Breast epithelium (tissue), 4 donors: ENCODE measurements at places on chromosomes 16 and 17.
A peak's percentile ranks its signal among the peaks of the same experiment; 100 is the strongest.

DNA sequence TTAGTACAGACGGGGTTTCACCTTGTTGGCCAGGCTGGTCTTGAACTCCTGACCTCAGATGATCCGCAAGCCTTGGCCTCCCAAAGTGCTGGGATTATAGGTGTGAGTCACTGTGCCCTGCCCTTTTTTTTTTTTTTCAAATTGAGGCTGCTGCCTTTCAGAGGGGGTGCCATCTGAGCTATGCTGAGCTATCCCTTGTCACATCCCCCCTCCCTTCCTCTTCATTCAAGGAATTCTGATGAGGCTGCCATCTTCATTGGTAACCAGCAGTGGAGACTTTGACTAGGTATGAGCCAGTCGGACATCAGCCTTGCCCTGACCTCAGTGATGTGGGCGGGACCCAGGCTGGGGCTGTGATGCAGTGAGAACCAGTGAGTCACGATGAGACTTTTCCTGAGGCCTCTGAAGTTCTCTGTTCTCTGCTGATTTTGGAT is 24.4 kb upstream of the GPT2 start:
- H3K4me3 ChIP-seq: no peak overlapping the region
- no peaks in the 10 kb centered on the region for H3K27me3 ChIP-seq
- no peak overlapping the region for H3K27ac ChIP-seq

GRCh38 chr17:62723842-62724241 is 84.3 kb downstream of the MARCHF10 start:
- no peaks in the 10 kb centered on the region for H3K36me3 ChIP-seq
- no peak overlapping the region for H3K27ac ChIP-seq
- H3K27me3 ChIP-seq: no peaks in the 10 kb centered on the region
- no peak overlapping the region for H3K4me3 ChIP-seq
- H3K4me1 ChIP-seq: no peaks in the 10 kb centered on the region

- H3K27me3 ChIP-seq: no peaks in the 10 kb centered on the region
- no peaks in the 10 kb centered on the region for H3K36me3 ChIP-seq
- H3K4me3 ChIP-seq: no peak overlapping the region
- DNase-seq: no peak
- peak overlapping the region; percentile 58 for H3K27ac ChIP-seq
- H3K4me1 ChIP-seq: no peaks in the 10 kb centered on the region
These were observed 30.7 kb downstream of the SLC43A2 start for GRCh38 chr17:1597861-1598342.

- peak; percentile 75 for DNase-seq
- no peaks in the 10 kb centered on the region for H3K4me1 ChIP-seq
- H3K27ac ChIP-seq: no peak overlapping the region
- no peak overlapping the region for H3K4me3 ChIP-seq
These were observed 4.9 kb upstream of the ZNF267 start for GRCh38 chr16:31868691-31869167.

DNA sequence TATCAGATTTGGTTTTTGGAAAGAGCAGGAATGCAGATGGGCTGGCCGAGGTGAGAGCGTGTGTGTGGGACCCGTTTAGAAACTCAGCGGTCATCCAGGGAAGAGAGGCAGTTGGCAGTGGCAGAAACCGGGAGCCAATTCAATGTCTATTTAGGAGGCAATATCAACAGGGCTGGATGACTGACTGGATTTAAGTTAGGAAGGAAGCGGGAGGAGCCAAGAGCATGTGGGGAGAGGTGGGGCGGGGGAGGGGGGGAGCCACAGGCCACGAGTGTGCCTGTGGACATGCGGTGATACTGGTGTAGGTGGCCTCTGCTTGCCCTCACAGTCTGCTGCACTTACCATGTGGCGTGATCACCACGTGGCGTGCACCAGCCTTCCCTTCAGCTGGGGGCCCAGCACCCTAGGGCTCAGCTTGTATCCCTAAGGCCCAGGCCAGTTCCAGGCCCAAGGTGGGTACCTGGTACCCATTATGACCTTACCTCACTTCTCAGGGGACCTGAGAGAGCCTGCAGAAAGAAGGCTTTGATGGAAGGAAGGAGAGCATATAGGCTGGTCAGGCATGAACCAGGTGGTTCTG is 10.8 kb upstream of the TPPP3 start:
- peak overlapping the region; percentile 35 for H3K4me3 ChIP-seq
- H3K4me1 ChIP-seq: peaks cover 7% of the 10 kb centered on the region
- peak overlapping the region; percentile 98 for H3K27ac ChIP-seq
- no peaks in the 10 kb centered on the region for H3K36me3 ChIP-seq
- no peaks in the 10 kb centered on the region for H3K27me3 ChIP-seq

DNA sequence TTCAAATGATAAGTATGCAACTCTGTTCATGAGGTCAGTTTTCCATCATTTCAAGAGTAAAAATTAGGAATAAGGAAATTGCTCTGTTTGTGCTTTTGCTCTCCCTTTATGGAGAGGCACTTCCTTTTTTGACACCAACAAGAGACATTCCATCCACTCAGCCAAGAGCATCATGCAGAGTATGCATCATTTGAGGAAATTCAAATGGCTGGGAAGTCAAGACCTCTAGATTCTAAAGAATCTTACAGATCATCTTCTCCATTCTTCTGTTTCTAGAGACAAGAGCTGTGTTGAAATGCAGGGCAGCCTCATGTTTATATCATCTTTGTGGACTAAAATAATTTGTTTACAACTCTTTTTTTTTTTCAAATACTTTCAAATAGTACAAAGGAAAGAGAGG is 669.4 kb downstream of the CDH11 start:
- H3K36me3 ChIP-seq: no peaks in the 10 kb centered on the region
- no peak overlapping the region for H3K4me3 ChIP-seq
- H3K4me1 ChIP-seq: no peaks in the 10 kb centered on the region
- H3K27ac ChIP-seq: no peak overlapping the region

DNA sequence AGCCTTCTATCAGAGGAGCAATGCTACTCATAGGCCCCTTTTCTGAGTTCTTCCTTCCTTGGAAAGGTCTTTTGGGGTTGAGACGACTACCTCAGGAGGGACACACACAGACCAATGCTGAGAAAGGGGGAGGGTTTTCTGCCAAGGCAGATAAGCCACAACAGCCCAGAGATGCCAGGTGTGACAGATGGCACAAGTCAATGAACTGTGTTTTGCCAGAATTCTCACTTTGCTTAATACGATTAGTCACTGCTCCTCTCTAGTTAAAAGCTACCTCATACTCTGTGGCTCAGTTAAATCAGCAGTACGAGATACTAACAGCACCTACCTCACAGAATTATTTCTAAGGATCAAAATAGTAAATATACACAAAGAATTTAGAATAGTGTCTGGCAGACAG is 8.0 kb downstream of the BRD7 start:
- no peaks in the 10 kb centered on the region for H3K36me3 ChIP-seq
- no peaks in the 10 kb centered on the region for H3K4me1 ChIP-seq
- H3K27me3 ChIP-seq: no peaks in the 10 kb centered on the region
- DNase-seq: no peak
- H3K27ac ChIP-seq: no peak overlapping the region

- no peak for DNase-seq
- no peak overlapping the region for H3K4me3 ChIP-seq
- no peaks in the 10 kb centered on the region for H3K36me3 ChIP-seq
These were observed 26.4 kb downstream of the PIGL start for GRCh38 chr17:16243385-16243784.

DNA sequence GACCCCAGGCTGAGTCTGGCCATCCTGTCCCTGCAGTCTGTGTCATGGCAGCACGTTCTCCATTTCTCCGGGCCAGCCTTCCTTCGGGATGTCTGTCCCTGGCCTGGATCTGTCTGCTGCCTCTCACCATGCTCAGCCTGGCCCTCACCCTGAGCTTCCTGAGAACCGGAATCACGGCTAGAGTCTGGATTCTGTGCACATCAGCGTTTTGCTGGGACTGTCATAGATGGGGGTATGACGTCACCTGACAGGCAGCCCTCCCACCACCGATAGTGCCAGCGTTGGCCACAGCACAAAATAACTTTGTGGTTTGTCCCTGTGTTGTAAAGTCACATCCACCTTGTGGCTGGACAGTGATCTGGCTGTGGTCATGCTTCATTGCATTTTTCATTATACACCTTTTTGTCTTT is 59.2 kb downstream of the B9D1 start:
- peak overlapping the region; percentile 53 for H3K27ac ChIP-seq
- H3K36me3 ChIP-seq: no peaks in the 10 kb centered on the region
- H3K27me3 ChIP-seq: no peaks in the 10 kb centered on the region

DNA sequence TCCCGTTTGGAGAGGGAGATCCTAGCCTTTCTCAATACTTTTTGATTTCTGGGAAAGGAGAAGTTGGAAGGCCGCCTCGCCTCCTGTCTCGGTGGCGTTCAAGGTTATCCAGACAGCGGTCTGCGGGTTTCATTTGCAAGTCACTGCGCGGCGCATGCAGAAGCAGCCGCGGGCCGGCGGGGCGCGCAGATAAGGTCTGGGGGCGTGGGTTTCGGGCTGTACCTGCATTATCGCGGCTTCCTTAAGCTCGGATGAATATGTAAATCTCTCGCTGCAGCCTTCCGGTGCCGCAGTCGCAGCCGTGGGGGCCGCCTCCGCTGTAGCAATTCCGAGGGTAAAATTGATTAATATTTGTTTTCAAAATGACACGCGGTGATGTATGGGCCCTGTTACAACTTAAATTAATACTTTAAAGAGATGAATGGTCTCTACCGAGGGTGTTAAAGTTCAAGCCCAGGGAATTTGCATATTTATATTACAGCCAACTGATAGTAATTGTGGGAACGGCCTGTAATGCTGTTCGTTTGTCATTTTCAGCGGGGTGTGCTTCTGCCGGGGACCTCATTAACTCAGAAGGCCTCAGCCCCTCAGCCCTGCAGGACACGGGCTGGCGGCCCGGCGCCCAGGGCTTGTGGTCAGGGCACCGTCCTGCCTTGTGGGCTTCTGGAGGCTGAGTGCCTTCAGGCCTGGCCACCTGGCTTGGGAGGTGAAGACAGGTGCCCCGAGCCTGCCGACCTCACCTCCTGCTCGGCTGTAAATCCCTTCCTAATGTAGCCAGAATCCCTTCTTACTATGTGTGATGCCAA is 99.4 kb downstream of the CYLD start:
- H3K27me3 ChIP-seq: no peaks in the 10 kb centered on the region
- no peaks in the 10 kb centered on the region for H3K4me1 ChIP-seq
- peak overlapping the region; percentile 40 for H3K4me3 ChIP-seq
- no peak overlapping the region for H3K27ac ChIP-seq

DNA sequence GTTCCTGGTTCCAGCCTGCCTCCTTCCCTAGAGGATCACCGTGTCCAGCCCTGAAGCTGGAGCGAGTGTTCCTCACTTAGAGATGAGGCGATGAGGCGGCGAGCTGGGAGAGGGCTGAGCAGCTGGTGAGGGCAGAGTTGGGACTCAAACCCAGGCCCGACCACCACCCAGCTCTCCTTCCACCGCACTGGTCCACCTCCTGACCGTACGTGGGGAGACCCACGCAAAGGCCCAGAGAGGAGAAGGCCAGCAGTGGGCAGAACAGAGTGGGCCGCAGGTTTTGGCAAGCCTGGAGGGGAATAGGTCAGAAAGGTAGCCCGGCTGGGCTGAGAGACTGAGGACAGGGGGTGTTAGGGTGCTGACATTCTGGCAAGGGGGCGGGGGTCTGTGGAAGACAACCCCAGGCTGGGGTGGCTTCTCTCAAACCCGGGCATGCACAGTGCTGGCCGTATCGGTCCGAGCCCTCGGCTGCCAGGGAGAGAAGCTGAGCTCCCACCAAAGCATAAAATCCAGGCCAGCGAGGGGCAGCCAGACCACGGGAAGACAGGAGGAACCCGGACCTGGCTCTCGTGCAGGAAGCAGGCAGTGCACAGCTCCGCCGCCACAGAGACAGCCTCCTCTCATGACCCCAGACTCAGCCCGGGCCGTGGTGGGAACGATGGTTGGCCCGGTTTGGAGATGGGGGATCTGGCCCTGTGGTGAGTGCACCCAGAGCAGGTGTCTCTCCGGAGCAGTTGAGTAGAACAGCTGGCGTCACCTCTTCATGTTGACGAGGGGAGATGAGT is 24.9 kb downstream of the MLYCD start:
- H3K36me3 ChIP-seq: peaks cover 3% of the 10 kb centered on the region
- H3K27me3 ChIP-seq: no peaks in the 10 kb centered on the region
- no peak overlapping the region for H3K27ac ChIP-seq
- DNase-seq: no peak

GRCh38 chr16:75579281-75579834 is 13.2 kb downstream of the GABARAPL2 start:
- no peaks in the 10 kb centered on the region for H3K36me3 ChIP-seq
- no peaks in the 10 kb centered on the region for H3K27me3 ChIP-seq
- H3K27ac ChIP-seq: no peak overlapping the region
- no peaks in the 10 kb centered on the region for H3K4me1 ChIP-seq
- no peak overlapping the region for H3K4me3 ChIP-seq
- no peak for DNase-seq

GRCh38 chr16:14427371-14427948 is 202.6 kb downstream of the PARN start:
- no peaks in the 10 kb centered on the region for H3K36me3 ChIP-seq
- no peak overlapping the region for H3K4me3 ChIP-seq
- no peak for DNase-seq
- no peaks in the 10 kb centered on the region for H3K4me1 ChIP-seq
- H3K27ac ChIP-seq: no peak overlapping the region
- no peaks in the 10 kb centered on the region for H3K27me3 ChIP-seq

DNA sequence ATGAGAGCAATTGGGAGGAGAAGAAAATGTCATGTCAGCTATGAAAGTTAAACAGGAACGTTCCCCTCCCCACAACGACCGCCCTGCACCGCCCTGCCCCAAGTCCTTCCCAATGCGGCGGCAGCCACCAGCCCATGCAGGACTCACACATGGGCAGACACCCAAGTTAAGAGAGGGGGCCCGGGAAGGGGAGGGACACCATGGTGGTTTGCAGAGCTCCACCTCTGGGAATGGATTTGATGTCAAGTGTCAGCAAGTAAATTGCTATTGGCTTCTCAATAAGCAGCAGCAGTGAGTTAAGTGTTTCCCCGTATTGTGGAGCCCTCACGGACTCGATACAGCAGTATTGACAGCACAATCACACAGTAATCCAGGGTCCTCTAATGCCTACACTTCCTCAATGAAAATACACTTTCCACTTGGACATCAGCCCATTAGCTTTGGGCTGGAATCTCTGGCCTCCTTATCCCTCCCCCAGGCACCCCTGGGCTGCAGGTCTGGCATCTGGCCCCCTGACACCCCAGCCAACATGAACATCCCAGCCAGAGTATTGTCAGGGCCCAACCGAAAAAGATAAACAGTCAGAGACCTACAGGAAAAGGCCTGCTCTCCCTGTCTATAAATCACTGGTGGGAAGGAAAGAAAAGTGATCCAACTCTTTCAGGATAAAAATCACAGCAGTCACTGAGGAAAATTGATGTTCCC is 22.6 kb downstream of the ZFHX3 start:
- H3K36me3 ChIP-seq: no peaks in the 10 kb centered on the region
- no peak overlapping the region for H3K4me3 ChIP-seq
- peak overlapping the region; percentile 49 for H3K27ac ChIP-seq
- H3K4me1 ChIP-seq: no peaks in the 10 kb centered on the region
- DNase-seq: no peak

GRCh38 chr16:89444728-89445127 is 45.6 kb downstream of the ANKRD11 start:
- DNase-seq: no peak
- H3K27ac ChIP-seq: no peak overlapping the region
- H3K27me3 ChIP-seq: no peaks in the 10 kb centered on the region
- peaks cover 5% of the 10 kb centered on the region for H3K4me1 ChIP-seq
- no peaks in the 10 kb centered on the region for H3K36me3 ChIP-seq
- H3K4me3 ChIP-seq: no peak overlapping the region
